Glomerular endothelial cell (primary cell): ENCODE measurements at places on chromosomes 2 and 18. TPM values are rescaled to one million over a fixed set of nuclear protein-coding genes. Genes with fewer than 3 reads are reported as not detected.

The THUMPD2 gene
- total RNA-seq, result 4.3 and 6.0 TPM in 2 replicates

The SPATA3 gene
- total RNA-seq, result not detected in 2 replicates

The MAPK4 gene
- total RNA-seq, result 0.05 TPM in 1 of 2 replicates, not detected in the other

The MAL gene
- total RNA-seq, result 3.1 TPM in 1 of 2 replicates, not detected in the other

The PFN4 gene
- total RNA-seq, result 2.7 TPM in 1 of 2 replicates, not detected in the other

The CROCC2 gene
- not detected in 2 replicates for total RNA-seq

The MATN3 gene
- 1.9 and 3.6 TPM in 2 replicates for total RNA-seq

The TMEM178A gene
- 0.68 and 1.9 TPM in 2 replicates for total RNA-seq

The STK36 gene
- total RNA-seq, result 26.3 and 27.6 TPM in 2 replicates

The CNGA3 gene
- not detected in 2 replicates for total RNA-seq

The LOXHD1 gene
- total RNA-seq, result not detected in 2 replicates

The PLGLB1 gene
- total RNA-seq, result 1.3 and 3.8 TPM in 2 replicates

The HOXD9 gene
- total RNA-seq, result 4.7 and 7.6 TPM in 2 replicates

The SLC66A3 gene
- total RNA-seq, result 23.3 and 41.5 TPM in 2 replicates

The AQP12A gene
- not detected in 2 replicates for total RNA-seq

The BOLL gene
- total RNA-seq, result not detected in 2 replicates

The CPLX4 gene
- total RNA-seq, result not detected in 2 replicates

The ZNF397 gene
- total RNA-seq, result 2.9 and 7.0 TPM in 2 replicates

The KATNAL2 gene
- total RNA-seq, result 1.6 and 2.4 TPM in 2 replicates
